ENCODE measurements at places on chromosomes 3 and 15.

DNA sequence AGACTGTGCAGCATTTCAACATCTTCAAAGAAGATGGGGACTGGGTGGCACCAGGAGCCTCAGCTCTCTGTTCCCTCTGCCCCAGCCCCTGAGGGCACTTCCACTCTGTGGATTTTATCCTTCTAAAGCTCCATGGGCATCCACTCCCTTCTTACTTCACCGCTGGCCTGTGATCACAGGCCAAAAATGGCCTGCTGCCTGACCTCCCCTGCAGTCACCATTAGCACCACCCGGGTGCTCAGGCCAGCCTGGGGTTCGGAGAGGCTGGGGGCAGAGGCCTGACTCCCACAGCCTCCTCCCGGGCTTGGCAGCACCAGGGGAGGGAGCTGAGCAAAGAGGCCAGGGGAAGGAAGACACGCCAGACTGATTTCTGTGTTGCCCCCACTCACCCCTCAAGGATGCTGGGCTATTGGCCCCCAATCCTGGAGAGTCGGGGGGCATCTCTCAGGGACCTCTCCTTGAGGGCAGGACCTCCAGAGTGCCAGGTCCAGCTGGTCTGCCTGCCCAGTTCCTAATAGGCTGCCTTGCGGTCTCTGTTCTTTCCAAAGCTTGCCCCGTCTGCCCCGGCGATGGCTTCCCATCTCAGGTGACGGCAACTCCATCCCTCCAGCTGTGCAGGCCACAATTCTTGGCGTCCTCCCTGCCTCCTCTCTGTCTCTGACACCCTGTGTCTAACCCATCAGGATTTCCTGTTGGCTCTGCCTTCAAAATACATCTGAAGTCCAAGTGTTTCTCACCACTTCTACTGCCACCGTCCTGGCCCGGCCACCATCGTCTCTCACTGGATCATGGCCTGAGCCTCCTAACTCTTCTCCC is 67.1 kb downstream of the EXOG start:
- H3K36me3 ChIP-seq: no peaks in the 10 kb centered on the region
- DNase-seq: no peak
- no peak overlapping the region for H3K4me3 ChIP-seq
- H3K4me1 ChIP-seq: no peaks in the 10 kb centered on the region

GRCh38 chr3:13666227-13666619 is 117.3 kb downstream of the FBLN2 start:
- H3K4me3 ChIP-seq: no peak overlapping the region
- no peaks in the 10 kb centered on the region for H3K36me3 ChIP-seq
- H3K27me3 ChIP-seq: no peaks in the 10 kb centered on the region
- no peaks in the 10 kb centered on the region for H3K4me1 ChIP-seq

- H3K27ac ChIP-seq: peak overlapping the region; percentile 13
- no peak overlapping the region for H3K4me3 ChIP-seq
- no peaks in the 10 kb centered on the region for H3K4me1 ChIP-seq
- no peak for DNase-seq
- H3K36me3 ChIP-seq: no peaks in the 10 kb centered on the region
Measured at GRCh38 chr15:32870240-32871033, 152.6 kb downstream of the GREM1 start.

- DNase-seq: no peak
- H3K4me3 ChIP-seq: no peak overlapping the region
- peaks cover 17% of the 10 kb centered on the region for H3K4me1 ChIP-seq
- H3K36me3 ChIP-seq: no peaks in the 10 kb centered on the region
- H3K27me3 ChIP-seq: no peaks in the 10 kb centered on the region
Measured at GRCh38 chr3:177724020-177724638, 526.8 kb upstream of the TBL1XR1 start.

DNA sequence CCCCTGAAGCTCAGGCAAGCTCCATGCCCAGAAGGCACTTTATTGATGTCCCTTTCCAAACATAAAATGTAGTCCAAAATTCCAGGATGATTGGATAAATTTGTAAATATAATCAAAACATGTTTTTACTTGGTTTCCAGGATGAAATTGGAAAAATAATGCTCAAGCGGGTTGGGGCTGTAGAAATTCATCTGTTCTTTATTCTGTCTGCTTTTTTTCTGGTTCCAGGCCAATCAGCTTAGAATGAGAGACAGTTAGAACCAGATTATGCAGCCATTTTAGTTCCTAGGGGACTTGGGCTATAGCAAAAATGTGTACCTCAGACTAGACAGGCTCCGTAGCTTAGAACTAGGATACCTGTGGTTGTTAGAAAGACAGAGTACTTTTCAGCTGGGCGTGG is 450.8 kb downstream of the MCTP2 start:
- no peak overlapping the region for H3K27ac ChIP-seq
- DNase-seq: no peak
- no peaks in the 10 kb centered on the region for H3K4me1 ChIP-seq
- no peaks in the 10 kb centered on the region for H3K36me3 ChIP-seq
- no peaks in the 10 kb centered on the region for H3K27me3 ChIP-seq
- H3K4me3 ChIP-seq: no peak overlapping the region
